ENCODE measurements at places on chromosomes 2 and 18.

GRCh38 chr2:107338571-107338970 lies 452.6 kb upstream of the ST6GAL2 start:
- no peak for DNase-seq
- no peaks in the 10 kb centered on the region for H3K27me3 ChIP-seq
- no peak overlapping the region for H3K27ac ChIP-seq
- H3K4me1 ChIP-seq: no peaks in the 10 kb centered on the region
- H3K36me3 ChIP-seq: no peaks in the 10 kb centered on the region
- H3K4me3 ChIP-seq: no peak overlapping the region

DNA sequence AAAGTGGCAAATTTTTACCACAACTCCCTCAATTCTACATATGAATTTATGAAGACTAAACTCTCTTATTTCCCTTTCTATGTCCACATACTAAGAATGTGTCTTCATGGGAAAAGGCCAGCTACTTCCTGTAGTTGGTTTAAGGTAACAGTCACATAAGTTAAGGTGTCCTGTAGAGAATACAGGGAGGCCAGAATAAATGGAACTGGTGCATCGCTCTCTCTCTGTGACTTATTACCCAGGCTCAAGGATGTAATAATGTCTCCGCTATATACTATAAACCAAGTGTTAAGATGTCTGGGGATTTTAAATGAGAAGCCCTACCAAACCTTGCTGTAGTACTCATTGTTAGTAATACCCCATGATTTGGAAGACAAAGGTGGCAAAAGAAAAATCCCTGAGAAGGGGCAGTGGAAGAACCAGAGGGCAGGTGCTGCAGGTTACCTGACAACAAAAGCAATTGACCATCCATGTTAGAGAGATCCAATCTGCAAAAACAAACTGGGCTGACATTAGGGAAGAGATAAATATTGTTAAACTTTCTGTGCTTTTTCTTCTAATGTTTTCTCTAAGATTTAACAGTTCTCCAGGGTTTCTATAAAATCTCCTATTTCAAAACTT lies 372.8 kb downstream of the TMX3 start:
- H3K4me3 ChIP-seq: no peak overlapping the region
- H3K27me3 ChIP-seq: no peaks in the 10 kb centered on the region
- no peaks in the 10 kb centered on the region for H3K4me1 ChIP-seq
- no peaks in the 10 kb centered on the region for H3K36me3 ChIP-seq
- DNase-seq: no peak

GRCh38 chr2:1747065-1747941 lies 3.0 kb upstream of the PXDN start:
- no peak overlapping the region for H3K27ac ChIP-seq
- no peaks in the 10 kb centered on the region for H3K36me3 ChIP-seq
- H3K4me1 ChIP-seq: no peaks in the 10 kb centered on the region
- H3K4me3 ChIP-seq: no peak overlapping the region
- no peaks in the 10 kb centered on the region for H3K27me3 ChIP-seq

- no peaks in the 10 kb centered on the region for H3K4me1 ChIP-seq
- no peak overlapping the region for H3K4me3 ChIP-seq
- no peaks in the 10 kb centered on the region for H3K27me3 ChIP-seq
- H3K27ac ChIP-seq: no peak overlapping the region
- no peaks in the 10 kb centered on the region for H3K36me3 ChIP-seq
- DNase-seq: no peak
Observed at GRCh38 chr2:141968433-141968832, 162.4 kb downstream of the LRP1B start.

- no peak overlapping the region for H3K4me3 ChIP-seq
- no peaks in the 10 kb centered on the region for H3K4me1 ChIP-seq
- DNase-seq: no peak
- H3K27me3 ChIP-seq: peaks cover 4% of the 10 kb centered on the region
Observed at GRCh38 chr2:149310349-149310748, 20.0 kb upstream of the LYPD6 start.

GRCh38 chr18:3207565-3207964 lies 12.2 kb downstream of the MYOM1 start:
- H3K4me1 ChIP-seq: peaks cover 9% of the 10 kb centered on the region
- no peak for DNase-seq
- no peak overlapping the region for H3K27ac ChIP-seq
- no peaks in the 10 kb centered on the region for H3K27me3 ChIP-seq
- H3K4me3 ChIP-seq: no peak overlapping the region

GRCh38 chr2:159010340-159010739 lies 41.9 kb downstream of the TANC1 start:
- no peak overlapping the region for H3K4me3 ChIP-seq
- no peaks in the 10 kb centered on the region for H3K36me3 ChIP-seq
- peaks cover 20% of the 10 kb centered on the region for H3K4me1 ChIP-seq
- no peaks in the 10 kb centered on the region for H3K27me3 ChIP-seq
- peak; percentile 54 for DNase-seq

GRCh38 chr18:3683483-3683882 lies 233.5 kb downstream of the TGIF1 start:
- no peak for DNase-seq
- no peak overlapping the region for H3K27ac ChIP-seq
- no peaks in the 10 kb centered on the region for H3K36me3 ChIP-seq
- no peak overlapping the region for H3K4me3 ChIP-seq

- no peak overlapping the region for H3K27ac ChIP-seq
- H3K4me1 ChIP-seq: no peaks in the 10 kb centered on the region
- H3K4me3 ChIP-seq: no peak overlapping the region
Observed at GRCh38 chr2:105934467-105934866, 189.8 kb downstream of the NCK2 start.

DNA sequence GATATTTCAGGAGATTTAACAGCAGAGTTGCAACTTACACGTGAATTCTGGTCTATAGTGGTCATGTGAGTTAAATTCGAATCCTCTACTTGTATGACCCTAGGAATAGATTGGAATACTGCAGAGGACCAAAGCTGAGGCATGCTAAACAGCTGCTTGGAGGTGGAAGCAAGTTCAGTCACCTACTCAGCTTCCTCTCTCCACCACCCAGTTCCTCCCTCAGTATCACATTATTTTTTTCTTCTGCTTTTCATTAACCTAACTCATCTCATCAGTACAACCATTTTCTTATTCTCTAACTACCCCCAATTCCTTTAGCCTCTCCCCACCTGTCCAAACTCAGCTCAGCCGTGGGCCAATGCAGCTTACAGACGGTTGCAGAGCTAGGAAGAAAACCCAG lies 385.5 kb downstream of the SETBP1 start:
- no peak overlapping the region for H3K27ac ChIP-seq
- H3K4me1 ChIP-seq: no peaks in the 10 kb centered on the region
- H3K4me3 ChIP-seq: no peak overlapping the region
- H3K36me3 ChIP-seq: no peaks in the 10 kb centered on the region
- no peak for DNase-seq

Measured in adrenal gland (tissue), 19 donors.